ENCODE measurements at places on chromosomes 7 and 10.

GRCh38 chr10:6796231-6796630, 216.2 kb upstream of the PRKCQ start:
- DNase-seq, result no peak

DNA sequence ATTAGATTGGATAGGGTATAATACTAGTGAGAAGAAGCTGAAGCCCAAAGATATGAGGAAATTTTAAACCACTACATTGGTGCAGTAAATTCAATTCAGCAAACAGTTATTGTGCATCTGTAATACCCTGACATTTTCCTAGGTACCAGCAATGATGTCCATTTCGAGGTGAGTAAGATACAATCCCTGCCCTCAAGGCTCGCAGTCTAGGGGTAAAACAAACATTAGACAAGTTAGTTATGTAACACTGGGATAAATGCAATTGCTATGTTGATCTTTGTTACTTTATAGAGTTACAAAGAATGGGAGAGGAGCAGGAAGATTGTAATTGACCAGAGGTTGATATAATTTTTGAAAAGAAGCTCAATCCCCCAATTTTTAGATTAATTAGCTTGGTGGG, 168.1 kb downstream of the PRKG1 start:
- no peak for DNase-seq

- DNase-seq, result no peak
Observed at GRCh38 chr7:142812437-142813215, 41.9 kb downstream of the PRSS2 start.

DNA sequence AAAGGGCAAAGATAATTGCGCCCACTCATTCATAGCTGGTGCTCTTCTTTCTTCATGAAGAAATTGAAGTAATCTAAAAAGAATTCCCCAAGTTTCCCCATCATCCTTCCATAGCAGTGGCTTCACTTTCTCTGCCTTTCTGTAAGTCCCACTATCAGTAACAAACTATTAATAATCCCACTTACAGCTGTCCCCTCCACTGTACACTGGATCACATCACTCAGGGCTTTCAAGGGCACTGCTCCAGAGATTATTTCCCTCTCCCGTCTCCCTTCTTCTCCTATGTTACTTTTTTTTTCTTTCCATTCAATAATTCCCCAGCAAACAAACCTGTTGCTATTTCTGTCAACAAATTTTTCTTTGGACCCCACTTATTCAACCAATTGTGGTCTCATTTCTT, 16.2 kb downstream of the DNAJB9 start:
- DNase-seq, result no peak

GRCh38 chr7:32033006-32033405, 37.2 kb downstream of the PDE1C start:
- DNase-seq, result no peak

DNA sequence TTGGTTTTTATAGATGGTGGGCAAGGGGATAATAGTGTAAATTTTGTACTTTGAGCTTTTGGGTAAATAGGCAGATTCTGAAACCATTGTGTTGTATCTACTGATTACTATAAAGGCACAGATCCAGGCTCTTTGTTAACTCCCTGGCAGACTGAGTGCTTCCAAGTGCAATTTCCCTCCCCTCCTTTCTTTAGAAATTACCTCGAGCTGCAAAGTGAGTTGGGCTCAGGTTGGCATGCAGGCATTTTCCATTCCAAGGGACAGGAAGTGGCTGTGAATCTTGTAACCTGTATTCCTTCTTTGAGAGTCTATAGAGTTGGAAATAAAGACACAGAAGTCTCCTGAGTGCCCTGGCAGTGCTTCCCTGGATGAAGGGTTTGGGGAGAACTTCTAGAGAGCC, 494.2 kb upstream of the GALNT17 start:
- DNase-seq, result no peak

DNA sequence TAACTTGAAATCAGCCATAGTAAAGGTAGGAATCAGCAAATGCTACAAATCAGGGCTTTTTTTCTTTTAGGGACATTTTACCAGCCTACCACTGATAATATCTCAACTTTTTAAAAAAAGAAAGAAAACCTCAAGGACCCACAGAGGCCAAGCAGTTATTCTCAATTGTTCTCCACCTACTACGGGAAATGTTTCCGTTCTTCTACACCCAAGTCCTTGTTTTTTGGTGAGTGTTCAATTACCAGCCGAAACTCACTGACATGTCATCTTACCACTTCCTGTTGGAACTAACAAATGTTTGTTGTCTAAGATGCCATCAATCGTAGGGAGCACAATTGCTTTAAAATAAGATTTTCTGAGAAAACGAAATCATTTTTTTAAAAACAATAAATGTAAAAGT, 50.2 kb upstream of the CDK1 start:
- no peak for DNase-seq

DNA sequence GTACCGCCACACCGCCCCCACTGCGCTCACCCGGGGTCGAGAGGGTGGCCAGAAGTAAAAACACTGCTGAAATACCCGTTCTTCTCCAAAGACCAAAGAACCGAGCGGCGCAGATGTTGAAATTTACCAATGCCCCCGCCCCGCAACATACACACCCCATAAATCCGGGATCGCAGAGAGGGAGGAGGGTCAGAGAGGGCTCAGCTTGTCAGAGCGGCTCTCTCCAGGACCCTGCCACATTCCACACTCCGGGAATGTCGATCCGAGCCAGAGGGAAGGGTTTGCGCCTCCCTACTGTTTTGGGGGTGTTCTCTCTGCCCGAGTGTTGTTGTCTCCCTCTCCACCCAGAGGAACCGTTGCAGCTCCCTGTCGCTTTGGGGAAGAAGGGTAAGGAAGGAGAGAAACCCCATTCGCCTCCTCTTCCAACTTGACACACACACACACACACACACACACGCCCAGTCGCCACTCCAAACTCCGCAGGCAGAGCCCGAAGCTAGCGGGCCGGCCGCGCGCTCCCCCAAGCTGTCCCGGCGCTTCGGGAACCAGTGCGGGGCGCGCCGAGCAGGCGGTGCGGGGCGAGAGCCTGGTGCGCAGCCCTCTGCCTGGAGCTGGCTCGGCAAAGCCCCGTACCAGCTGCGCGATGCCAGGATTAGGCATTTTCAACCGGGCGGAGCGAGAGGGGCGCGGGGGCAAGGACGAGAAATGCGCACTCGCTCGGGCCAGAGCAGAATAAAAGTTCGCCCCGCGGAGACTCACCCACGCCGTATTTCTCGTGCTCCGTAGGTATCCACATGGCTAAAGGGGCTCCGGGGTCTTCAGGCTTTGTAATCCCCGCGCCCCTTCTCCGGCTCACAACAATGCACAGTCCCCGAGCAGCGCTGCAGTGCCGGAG, 609 bp downstream of the DOCK4 start:
- DNase-seq, result no peak

DNA sequence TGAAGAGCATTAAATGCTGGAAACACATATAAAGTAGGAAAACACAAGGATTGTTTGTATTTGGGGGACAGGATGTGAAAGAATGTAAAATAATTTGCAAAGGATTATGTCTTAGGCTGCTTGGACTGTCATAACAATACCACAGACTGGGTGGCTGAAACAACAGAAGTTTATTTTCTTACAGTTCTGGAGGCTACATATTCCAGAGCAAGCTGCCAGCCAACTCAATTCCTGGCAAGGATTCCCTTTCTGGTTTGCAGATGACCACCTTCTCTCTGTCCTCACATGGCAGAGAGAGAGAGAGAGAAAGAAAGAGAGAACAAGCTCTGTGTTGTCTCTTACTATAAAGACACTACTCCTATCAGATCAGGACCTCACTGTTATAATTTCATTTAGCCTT, 8.8 kb upstream of the LAMB4 start:
- no peak for DNase-seq

- DNase-seq, result no peak
Observed at GRCh38 chr7:89549768-89550167, 604.5 kb upstream of the STEAP1 start.

GRCh38 chr10:70233939-70234300, 691 bp upstream of the PPA1 start:
- no peak for DNase-seq

DNA sequence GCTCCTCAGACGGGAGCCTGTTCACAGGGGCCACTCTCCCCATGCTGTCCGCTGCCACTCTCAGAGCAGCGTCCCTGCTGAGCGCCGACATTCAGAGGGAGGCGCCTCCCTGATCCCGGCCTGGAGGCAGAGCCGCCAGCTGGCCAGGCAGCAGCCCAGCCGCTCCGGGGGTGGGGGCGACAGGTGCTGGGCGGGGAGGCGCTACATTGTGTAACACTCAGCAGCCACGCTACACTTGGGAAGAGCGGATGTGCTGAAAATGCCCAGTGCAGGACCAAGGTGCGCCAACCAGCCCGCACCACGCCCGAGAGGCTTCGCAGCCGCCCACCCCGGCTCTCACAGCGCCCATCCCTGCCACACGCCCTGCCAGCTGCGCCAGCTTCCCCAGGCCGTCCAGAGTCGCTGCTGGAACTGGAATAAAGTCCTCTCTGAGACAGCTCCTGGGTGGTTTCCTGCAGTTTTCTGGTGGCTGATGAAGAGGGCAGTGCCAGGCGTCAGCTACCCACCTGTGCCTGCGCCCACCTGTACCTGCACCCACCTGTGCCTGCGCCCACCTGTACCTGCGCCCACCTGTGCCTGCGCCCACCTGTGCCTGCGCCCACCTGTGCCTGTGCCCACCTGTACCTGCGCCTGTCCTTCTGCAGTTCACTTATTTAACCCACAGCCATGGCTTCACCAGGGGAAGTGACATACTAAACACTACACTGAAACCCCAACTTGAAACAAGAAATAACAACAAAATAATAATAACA, 25.7 kb downstream of the STK32C start:
- DNase-seq, result no peak
